ENCODE measurements at places on chromosomes 6 and 20.

- DNase-seq: no peak
Measured at GRCh38 chr6:6901205-6901719, 206.5 kb upstream of the RREB1 start.

DNA sequence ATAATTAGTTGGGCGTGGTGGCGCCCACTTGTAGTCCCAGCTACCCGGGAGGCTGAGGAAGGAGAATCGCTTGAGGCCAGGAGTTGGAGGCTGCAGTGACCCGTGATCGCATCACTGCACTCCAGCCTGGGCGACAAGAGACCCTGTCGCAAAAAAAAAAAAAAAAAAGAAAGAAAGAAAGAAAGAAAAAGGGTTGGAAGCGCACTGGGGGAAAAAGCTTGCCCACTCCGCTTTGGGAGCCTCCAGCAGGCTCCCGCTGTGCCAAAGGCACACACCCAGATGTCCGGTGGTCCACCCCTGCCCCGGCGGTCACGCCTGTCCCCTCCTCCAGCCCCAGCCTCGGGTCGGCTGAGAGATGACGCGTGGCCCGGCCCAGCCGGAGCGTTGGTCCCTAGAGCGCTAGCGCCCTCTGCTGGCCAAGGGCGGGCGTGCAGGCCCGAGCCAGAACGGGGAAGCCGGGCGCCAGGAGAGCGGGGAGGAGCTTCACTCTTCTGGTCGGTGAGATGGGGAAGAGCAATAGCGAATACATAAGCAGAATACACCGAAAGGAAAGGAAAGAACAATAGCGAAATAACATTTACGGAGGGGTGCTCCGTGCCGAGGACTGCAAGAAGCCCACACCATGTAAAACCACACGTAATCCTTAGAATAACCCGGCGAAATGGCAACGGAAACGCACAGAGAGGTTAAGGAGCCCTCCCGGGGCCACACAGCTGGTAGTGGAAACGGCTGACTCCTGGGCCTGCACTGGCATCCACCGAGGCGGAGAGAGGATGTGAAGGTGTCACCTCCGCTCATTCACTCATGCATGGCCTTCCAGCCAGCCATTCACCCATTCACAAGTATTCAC lies 41.7 kb downstream of the UBE2V1 start:
- peak; percentile 79 for DNase-seq

GRCh38 chr20:39291301-39291700 lies 329.2 kb downstream of the DHX35 start:
- DNase-seq: no peak

DNA sequence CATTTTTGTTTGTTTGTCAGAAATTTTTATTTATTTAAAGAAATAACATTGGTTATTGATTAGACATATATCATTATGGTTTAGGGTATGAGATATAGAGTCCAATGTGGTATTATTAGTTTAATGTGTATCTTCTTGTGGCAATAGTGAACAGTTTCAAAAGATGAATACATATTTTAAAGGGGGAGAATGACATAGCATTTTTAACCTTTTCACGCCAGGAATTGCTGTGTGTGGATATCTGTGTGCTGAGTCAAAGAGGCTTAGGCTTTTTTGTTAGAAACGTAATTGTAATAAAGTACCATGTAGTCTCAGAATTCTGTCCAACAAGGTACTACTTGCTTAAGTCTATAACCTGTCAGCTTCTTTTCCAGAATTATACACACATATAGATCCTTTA lies 451.6 kb downstream of the ADGRB3 start:
- DNase-seq: no peak

GRCh38 chr6:51817832-51818231 lies 269.6 kb downstream of the PKHD1 start:
- DNase-seq: no peak

DNA sequence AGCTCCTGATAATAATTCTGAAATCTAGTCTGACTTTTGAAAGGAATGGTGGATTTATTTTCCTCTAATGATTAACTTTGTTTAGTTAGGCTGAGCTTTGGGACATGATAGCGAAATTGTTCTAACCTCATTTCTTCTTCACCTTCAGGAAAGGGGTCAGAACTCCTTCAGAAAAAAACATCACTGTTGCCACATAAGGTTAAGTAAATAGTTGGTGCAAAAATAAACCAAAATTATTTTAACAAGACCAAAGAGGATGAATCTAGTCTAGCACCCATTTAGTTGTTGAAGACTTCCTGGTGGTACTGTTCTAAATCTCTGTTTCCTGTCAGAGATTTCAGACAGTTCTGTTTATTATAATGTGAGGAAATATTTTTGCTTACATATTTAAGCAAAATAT lies 379.8 kb downstream of the UTRN start:
- DNase-seq: no peak

- DNase-seq: no peak
Measured at GRCh38 chr20:42102000-42102399, 483.8 kb upstream of the CHD6 start.

DNA sequence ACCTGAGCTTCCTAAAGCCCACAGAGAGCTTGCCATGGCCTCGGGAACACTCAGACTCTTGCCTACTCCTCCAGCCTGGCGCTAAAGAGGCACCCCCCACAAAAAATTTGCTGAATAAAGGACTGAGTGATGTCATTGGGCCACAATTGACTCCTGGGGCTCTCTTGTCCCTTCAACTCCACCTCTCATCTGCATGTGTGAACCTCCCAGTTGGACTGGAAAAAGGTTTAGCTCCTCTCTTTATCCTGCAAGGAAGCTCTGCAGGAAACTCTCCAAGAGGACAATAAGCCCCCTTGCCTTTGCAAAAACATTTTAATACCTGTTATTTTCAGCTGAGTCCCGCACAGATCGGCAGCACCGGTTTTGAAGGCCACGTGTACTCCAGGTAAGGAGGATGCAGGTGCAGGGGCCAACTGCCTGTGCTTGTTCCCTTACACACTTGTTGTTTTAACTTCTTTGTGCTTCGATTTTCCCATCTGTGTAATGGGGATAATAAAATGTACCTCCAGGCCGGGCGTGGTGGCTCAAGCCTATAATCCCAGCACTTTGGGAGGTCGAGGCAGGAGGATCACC lies 107.3 kb downstream of the TFAP2C start:
- no peak for DNase-seq

- no peak for DNase-seq
Measured at GRCh38 chr20:58407201-58407873, 18.3 kb downstream of the VAPB start.

- no peak for DNase-seq
Measured at GRCh38 chr20:50540620-50541605, 30.7 kb downstream of the PTPN1 start.

DNA sequence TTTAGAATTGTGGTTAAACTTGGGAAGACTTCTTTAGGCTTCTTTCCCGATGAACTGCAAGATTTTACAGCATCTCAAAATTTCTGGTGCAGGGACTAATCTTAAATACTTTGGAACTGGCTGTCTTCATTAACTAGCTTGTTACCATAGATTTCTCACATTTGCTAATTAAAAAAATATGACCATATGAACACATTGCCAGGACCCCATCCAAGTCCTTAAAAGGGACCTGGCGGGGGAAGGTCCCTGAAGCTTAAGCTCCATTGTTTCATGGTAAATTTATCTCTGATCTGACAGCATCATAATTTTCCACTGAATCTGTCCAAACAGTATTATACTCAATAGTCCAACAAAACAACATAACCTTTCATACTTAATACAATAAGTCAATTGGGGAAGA lies 517.8 kb upstream of the FLRT3 start:
- no peak for DNase-seq

DNA sequence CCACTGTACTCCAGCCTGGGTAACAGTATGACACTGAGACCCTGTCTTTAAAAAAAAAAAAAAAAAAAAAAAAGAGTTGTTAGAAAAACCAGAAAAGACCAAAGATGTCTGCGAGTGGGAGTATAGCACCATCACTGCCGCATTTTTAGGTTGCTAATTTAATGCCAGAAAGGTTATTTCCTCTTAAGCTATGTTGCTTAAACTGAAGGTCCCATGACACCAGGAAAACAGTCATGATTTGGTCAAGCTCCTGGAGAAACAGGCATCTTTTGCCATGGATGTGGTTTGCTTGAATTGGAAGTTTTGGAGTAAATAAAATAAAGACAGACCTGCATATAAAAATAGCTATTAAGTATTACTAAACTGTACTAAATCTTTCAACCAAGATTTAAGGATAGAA lies 68.3 kb upstream of the TNFRSF21 start:
- DNase-seq: no peak

DNA sequence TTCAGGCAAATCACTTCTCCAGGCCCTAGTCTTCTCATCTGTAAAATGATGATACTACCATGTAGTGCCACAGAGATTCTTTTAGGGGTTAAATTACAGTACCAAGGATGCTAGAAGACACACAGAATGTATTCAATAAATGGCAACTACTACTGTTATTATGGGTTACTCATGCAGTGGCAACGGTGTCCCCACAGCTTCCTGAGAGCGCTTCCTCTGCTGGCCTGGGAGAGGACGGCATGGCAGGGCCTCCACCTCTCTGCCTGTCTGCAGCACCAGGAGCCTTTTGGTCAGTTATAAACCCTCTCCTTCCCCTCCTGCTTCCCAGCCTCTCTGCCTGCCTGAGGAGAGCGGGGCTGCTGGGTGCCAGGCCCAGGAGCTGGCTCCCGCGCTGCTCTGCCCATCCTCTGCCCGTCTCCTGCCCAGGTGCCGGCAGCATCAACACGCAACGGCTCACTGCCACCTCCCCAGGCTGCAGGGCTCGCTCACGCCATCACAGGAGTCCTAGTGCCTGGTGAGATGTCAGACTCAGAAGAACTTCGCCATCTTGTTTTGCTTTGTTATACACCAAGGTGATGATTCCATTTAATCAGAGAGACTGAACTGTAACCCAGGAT lies 170.6 kb downstream of the FOXC1 start:
- no peak for DNase-seq
